ENCODE measurements at places on chromosomes 4 and X.

DNA sequence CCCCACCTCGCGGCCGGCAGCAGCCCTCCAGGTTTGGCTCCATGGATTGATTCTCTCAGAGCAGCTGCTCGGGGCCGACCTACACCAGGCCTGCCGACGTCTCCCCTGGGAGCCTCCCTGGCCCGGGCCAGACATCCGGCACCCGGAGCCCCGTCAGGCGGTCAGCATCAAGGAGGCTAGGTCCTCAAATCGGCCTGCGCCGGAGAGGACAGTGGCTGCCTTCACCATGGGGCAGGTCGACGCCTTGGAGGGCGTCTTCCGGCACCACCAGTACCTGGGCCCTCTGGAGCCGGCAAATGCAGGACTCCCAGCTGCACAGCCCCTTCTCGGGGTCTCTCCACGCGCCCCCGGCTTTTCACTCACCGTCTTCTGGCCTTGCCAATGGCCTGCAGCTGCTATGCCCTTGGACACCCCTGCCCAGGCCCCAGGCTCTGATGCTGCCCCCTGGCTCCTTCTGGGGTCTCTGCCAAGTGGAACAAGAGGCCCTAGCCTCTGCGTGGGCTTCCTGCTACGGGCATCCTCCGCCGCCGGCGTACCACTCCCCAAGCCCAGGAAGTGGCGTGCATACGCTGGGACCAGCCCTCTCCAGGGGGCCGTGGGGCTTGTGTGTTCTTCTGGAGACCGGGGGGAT lies 341.8 kb downstream of the MAGEB5 start:
- DNase-seq, result no peak

DNA sequence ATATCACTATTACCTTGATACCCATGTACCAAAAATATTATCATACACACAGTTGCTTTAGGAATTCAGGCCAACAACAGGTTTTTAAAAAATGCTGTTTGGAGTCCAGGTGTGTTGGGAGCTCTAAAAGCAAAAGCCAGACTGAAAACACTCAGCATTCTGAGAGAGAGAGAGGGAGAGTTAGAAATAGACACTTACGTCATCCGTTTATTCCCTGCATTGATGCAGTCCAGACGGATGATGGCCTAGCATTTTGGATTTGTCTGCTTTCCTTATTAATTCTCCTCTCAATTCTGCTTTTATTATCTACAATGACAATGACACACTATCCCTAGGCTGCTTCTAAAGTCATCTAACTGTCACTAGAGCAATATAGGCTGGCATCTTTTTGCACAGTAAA lies 358.3 kb upstream of the BOD1L1 start:
- DNase-seq, result no peak

- no peak for DNase-seq
Measured at GRCh38 chrX:69069876-69070275, 95.4 kb downstream of the PJA1 start.

GRCh38 chrX:23845351-23845817 lies 62.4 kb downstream of the APOO start:
- no peak for DNase-seq
